ENCODE measurements at places on chromosomes 1 and 21.

DNA sequence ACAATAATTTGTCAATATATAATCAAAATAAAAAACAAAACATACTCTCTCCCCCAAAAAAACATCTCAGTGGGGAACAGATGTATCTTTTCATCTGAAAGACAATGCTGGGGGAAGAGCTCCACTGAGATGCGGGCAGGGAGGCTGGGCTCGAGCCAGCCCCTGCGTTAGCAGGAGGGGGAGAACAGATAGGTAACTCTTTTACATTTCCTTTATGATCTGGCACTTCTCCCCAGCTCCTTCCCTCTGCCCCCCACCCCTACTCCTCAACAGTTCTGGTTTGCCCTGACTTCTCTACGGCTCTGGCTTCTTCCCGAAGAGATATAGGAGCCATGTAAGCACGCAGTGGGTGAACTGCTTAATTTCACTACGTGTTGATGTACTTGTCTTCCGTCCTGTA, 12.4 kb downstream of the LEPR start:
- no peak for DNase-seq

GRCh38 chr1:181469829-181470228, 13.5 kb upstream of the CACNA1E start:
- DNase-seq, result no peak

DNA sequence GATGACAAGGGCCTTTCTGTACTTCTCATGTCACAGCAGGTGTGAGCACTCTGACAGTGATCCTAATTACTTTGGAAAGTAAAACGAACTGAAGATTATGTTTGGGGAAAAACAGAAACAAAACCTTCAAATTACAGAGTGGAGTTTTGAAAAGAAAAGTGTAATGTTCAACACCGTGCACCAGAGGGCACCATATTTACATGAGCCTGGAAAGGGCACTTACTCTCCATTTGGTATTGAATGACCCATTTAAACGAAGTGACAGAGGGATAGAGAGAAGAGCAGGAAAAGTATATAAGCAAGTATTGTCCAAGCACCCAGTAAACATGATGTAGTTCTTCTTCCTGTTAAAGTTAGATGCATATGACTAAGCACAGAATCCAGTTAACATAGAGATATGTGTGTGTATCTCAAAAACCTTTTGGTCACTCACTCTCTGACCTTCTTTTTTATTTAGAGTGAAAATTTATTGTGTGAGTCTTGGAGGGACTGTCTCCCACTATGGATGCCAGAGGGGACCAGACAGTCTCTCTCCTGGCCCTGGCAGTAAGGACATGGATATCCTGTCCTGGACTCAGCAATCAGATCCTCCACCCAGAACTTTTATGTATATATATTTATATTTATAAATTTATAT, 3.8 kb upstream of the RGSL1 start:
- peak; percentile 66 for DNase-seq

DNA sequence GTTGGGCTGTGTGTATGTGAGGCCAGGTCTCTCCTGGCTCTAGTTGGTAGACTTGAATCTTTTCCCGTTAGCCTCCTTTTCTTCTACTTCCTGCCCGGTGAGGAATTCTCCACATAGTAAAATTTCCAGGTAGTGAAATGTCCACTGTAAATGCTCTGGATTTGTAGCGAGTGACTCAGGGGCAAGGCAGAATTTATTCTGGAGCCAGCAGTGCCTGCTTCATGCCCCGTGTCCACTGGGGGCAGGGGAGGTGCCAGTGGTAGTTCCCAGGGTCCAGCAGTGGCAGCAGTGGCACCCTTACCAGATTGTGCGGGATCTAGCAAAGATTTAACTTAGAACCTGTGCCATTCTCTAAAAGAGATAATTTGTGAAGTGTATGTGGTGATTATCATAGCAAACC, 74.5 kb upstream of the USP24 start:
- DNase-seq, result no peak

DNA sequence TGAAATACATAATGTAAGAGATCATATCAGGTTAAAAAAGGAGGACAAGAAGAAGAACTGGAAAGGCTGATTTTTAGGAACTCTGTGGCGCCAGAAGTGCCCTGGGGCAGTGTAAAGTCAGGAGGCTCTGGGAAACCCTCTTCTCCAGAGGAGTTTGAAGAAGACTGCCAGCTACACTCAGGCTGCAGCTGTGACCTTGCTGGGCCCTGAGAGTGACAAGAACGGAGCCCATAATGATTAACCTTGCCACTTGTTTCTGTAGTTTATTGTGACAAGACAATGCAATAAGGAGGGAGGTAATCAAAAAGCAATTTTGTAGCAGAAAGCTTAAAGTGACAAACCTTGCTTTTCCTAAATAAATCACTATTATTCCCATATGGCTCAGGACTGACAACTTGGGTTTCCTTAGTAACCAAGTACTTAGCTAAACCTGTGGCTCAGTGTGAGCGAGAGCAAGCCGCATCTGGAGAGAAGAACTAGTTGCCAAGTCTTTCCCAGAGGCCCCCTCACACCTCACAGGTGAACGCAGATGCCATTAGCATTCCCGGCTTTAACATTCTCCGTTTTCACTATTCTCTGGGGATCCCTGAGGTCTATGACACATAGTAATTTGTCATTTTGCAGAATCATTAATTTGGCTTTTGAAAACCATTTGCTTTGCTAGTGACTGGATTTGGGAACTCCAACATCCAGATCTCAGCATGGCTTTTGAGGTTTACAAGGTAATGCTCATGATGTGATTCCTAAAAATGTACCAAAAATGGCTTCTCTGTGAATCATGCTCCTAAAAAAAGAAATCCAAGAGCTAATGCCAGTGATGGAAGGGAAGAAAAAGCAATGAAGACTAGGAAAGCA, 115.9 kb downstream of the OMA1 start:
- DNase-seq, result no peak

GRCh38 chr1:109498161-109498801, 4.4 kb downstream of the CYB561D1 start:
- DNase-seq, result no peak

DNA sequence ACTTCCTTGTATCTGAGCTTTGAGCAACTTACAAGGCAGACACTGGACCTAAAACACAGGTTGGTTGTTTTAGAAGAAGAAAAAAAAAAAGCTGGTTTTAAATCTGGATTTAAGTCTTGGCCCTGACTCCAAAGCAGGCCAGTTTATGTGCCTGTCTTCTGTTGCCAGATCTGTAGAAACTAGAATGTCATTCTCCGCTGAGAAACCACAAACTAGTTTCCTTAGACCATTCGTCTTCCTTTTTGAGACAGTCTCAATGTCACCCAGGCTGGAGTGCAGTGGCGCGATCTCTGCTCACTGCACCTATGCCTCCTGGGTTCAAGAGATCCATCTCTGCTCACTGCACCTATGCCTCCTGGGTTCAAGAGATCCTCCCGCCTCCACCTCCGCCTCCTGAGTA, 33.9 kb downstream of the APP start:
- DNase-seq, result peak; percentile 50

- peak; percentile 69 for DNase-seq
Measured at GRCh38 chr1:41678111-41678878, 193.8 kb upstream of the EDN2 start.

GRCh38 chr1:54377040-54377691, 29.0 kb downstream of the SSBP3 start:
- no peak for DNase-seq

DNA sequence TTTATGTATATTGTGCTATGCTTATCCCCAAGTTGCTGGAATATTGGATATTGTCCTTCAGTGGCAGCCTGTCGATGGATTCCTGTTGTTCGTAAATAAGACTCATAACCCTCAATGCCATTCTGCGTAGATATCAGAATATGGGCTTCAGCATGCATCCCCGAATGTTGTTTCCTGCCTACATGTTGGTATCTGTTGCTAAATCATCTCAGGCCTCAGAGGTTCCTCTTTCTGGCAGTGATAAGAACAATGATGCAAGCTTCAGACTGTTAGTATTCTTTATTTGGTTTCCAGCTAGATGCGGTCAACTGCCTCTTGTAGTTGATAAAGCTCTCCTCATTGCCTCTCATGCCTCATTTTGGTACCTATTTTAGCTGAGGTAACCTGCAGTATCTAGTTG, 2082.6 kb downstream of the MRPL39 start:
- DNase-seq, result no peak

DNA sequence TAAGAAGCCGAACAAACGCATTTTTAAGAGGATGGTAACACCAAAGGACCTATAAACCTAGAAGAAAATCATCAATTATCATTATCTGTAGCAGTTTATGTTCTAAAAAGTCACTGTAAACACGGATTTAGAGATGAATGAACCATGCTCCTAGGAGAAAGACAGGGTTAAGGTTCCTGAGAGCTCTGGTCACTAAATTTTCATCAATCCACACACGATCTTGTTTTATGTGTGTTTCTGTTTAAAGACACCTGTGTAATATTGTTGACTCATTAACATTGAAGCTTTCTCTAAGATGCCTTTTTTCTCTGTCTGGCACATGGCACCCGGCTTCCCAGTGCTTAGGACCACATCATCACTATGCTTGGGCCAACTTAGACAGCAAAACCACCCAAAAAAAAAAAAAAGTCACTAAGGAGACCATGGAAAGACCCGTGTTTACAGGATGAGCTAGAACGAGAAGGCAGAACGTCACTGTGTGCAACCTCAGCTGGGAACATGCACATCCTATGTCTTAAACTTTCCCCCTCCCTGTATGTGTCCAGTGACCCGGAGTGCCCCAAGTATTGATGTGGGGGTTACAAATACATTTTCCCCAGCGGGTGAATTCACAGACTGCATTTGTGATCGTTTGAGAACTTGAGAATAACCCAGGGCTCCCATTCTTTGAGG, 55.8 kb upstream of the PDE9A start:
- DNase-seq, result no peak

- DNase-seq, result no peak
Measured at GRCh38 chr1:8551613-8552489, 233.9 kb downstream of the SLC45A1 start.

- no peak for DNase-seq
Measured at GRCh38 chr1:67948151-67949080, 102.0 kb downstream of the DIRAS3 start.

- no peak for DNase-seq
Measured at GRCh38 chr1:7519181-7519860, 251.8 kb upstream of the VAMP3 start.

DNA sequence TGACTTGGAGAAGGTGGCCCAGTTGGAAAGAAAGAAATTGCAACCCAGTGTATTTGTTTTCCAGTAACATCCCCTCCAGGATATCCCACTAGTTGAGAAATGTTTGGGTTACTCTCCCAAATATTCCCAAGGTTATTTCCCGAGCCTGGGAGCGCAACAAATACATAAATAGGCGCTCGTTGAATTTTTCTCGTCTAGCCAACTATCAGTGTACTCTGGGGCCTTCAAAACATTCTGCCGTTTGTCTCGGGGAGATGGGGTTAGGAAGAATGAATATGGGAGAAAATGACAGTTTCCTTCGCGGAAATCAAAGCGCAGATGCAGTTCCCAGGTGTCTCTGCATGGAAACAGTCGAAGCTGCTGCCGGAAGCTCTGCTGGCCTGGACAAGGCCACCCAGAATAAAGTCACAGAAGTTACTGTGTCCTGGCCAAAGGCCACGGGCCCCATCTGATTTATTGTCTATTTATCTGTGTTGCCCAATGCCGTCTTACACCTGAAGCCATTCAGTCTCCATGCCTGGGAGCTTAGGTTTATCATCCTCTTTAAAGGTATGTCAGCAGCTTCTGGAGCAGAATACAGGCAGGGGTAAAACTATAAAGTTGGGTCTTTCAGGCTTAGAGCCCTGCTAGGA, 1.0 kb downstream of the C1orf115 start:
- DNase-seq, result no peak

DNA sequence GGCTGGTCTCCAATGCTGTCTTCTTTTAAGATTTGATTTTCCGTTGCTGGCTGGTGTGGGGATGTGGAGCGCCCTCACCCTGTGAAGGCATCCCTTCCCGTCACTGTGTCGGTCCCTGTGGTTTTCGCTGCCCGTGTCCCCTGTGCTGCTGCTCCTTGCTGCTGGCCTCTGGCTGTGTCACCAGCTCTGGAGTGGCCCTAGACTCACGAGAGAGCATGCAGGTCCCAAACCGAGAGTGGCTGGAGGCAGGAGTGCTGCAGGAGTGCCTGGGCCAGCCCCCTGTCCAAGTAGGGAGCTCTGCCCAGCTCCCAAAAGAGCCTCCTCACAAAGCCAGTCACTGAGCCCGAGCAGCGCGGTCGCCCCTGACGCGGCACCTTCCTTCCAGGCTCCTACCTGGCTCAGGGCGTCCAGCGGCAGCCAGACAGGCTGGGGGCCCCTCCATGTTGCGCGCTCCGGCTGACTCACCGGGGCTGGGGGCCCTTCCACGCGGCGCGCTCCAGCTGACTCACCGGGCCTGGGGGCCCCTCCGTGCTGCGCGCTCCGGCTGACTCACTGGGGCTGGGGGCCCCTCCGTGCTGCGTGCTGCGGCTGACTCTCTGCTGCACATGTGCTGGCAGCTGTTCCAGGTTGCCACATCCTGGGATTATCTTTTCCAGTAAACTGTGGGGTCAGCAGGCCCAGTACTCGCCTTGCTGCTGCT, 106.7 kb upstream of the COL6A1 start:
- no peak for DNase-seq

GRCh38 chr1:153683854-153684253, 5.4 kb downstream of the NPR1 start:
- peak; percentile 6 for DNase-seq

GRCh38 chr1:869499-870244, 54.1 kb upstream of the SAMD11 start:
- peak; percentile 86 for DNase-seq

DNA sequence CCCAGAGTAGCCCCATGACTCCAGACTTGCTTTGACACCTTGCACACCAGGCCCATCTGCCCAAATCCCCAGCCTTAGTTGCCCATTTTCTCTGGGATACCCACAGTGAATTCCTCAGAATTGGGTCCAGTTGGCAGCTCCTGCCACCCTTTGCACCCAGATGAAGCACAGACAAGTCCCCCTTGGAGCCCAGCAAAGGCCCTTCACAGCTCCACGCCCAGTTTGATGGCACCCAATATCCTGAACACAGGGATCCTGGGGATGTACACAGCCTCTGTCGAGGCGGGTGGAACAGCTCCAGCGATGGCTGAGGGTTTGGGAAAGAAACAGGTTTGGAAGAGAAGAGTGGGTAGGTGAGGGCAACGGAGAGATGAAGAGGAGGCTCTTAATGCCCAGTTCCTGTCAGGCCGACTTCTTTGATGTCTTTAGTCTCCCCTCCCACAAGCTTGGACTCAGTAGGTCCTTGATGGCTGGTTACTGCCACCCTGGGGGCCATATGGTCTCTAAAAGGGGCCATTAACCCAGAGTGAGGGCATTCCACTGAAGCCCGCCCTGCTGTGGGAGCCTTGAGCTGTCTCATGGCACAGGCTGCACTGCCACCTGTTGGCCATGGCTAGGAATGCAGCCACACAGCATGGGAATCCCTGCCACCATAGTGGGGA, 21.7 kb downstream of the TMEM53 start:
- DNase-seq, result peak; percentile 87

GRCh38 chr1:162421258-162422164, 9.6 kb upstream of the SH2D1B start:
- DNase-seq, result no peak

DNA sequence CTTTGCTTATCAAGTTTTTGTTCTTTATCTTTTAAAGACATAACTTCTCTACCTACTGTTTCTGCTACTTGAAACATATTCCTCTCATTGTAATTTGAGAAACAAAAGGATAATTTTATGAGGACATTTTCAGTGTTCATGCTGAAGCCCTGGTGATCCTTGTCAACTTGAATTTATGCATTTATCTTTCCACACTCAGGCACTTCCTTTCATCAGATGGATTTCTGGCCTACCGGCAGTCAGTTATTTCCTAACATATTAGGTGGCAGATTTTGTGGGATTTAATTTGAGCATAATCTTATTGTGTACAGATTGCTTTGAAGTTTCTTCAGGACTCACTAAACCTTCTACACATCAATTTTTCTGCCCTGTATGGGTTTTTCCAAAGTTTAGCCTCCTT, 75.0 kb downstream of the RGL1 start:
- no peak for DNase-seq

All from GM13976 (cell line).